ENCODE measurements at places on chromosomes 16 and 17.

DNA sequence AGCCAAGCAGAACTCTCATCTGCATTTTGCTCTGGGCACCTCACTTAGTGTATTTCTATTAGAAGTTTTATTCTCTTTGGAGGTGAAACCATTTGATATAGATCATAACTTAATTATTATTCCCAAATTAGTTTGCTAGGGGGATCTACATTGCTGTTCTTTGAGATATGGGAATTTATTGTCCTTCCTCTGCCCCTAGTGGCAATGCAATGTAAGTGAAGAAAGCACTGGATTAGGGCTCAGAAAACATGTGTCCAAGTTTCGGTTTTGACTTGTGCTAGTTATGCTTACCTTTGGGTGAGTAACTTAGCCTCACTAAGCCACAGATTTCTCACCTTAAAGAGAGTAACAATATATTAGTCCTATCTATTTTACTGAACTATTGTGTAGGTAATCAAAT is 2.9 kb downstream of the KRT39 start:
- DNase-seq: no peak

DNA sequence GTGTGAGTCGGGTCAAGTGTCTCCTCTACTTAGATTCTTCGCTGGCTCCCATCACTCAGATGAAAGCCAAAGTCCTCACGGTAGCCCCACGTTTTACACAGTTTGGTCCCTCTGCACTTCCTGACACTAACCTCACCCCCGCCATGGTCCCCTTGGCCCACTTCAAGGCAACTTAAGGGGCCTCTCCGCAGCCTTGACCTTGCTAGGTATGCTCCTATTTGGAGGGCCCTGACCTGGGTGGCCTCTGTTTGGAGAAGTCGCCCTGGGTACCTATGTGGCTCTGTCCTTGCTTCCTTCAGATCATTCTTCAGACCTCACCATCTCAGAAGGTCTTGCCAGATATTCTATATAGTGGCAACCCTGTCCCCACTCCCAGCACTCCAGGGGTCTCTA is 110.2 kb downstream of the SOCS1 start:
- no peak for DNase-seq

- DNase-seq: no peak
Observed at GRCh38 chr16:89009343-89010209, 32.6 kb upstream of the CBFA2T3 start.

- no peak for DNase-seq
Observed at GRCh38 chr16:85192238-85193114, 80.2 kb upstream of the CIBAR2 start.

GRCh38 chr17:57670769-57671569 is 74.1 kb downstream of the CCDC182 start:
- DNase-seq: no peak

DNA sequence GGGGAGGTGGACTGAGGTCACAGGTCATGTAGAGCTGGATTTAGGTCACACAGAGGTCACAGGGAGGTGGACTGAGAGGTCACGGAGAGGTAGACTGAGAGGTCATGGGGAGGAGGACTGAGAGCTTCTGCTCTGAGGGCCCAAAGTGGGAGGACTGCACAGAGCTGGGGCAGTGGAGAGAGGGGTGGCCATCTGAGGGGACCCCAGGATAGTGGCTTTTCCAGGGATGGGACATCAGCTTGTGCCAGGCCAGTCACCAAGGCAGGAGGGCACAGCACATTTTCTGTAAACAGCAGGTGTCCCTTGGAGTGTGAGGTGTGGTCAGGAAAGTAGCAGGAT is 26.1 kb upstream of the JPT2 start:
- DNase-seq: no peak

DNA sequence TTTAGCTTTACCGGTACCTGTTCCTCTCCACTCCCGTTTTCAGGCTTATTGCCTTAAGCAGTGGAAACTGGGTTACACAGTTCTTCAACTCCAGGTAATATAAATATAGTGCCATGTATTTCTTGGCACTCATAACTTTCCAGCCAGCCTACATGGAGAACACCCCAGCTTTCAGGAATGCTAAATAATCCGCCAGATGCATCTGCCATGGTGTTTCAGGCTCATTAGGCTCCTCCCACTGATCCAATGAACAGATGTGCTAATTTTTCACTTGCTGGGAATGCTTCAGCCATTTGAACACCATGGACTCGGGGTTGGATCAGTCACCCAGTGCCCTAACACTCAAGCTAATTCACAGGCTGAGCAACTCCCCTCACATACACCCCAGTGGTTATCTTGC is 4.6 kb downstream of the ANKFN1 start:
- no peak for DNase-seq

DNA sequence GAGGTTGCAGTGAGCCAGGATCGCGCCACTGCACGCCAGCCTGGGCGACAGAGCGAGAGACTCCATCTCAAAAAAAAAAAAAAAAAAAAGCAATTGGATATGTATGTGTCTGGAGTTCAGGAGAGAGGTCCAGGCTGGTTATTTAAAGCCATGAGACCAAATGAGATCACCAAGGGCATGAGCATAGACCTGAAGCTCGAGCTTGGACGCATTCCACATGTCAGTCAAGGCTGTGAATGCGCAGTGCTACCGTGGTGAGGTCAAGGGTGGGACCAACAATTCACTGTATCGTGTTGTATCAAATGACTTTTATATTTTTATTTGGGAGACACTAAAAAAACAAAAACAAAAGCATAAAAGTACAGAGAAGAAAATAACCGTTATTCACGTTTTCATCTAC is 29.1 kb upstream of the SPNS2 start:
- DNase-seq: no peak

DNA sequence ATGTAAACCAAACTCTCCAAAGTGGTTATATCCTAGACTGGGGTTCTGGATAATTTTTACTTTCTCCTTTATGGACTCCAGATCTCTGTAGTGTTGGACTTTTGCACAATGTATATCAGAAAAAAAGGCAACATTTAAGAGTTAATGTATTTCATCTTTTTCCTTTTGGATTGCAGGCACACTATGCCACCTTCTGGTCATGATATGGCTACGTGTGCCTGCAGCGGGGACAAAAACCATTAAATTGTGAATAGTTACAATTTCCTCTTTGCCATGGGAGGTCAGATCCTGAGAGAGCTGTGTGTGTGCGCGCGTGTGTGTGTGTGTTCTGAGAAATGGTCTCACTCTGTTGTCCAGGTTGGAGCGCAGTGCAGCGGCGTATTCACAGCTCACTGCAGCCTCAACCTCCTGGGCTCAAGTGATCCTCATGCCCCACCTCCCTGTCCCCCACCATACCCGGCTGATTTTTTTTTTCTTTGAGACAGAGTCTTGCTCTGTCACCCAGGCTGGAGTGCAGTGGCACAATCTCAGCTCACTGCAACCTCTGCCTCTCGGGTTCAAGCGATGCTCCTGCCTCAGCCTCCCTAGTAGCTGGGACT is 4.3 kb upstream of the SGF29 start:
- DNase-seq: no peak

GRCh38 chr16:50466170-50466569 is 82.0 kb upstream of the NKD1 start:
- no peak for DNase-seq

DNA sequence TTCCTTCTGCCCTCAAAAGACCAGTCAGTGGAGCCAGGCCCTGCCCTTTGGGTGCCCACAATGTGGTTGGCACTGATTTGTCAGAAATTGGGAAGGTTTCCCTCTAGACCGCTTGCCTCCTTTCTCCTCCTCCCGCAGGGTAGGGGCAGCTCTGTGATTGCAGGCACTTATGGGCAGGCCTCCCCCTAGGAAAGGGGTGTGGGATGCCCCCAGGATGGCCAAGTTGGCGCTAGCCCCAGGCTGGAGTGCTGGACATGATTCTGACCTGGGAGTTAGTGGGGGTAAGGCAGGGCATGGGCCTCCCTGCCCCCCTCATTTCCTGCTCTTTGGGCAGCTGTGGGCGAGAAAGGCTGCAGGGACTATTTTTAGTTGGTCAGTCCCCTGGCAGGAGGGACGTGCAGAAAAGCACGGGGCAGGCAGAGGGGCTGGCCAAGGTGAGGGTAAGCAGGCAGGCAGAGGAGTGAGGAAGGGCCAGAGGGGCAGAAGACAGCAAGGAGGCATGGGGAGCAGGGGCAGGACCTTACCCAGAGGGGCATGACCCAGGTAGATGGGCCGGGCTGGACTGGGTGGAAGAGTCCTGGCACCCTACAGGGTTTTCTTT is 3.3 kb downstream of the RARA start:
- no peak for DNase-seq

- DNase-seq: no peak
Observed at GRCh38 chr17:16135461-16135860, 79.9 kb downstream of the NCOR1 start.

GRCh38 chr16:22181843-22182242 is 19.5 kb downstream of the SDR42E2 start:
- DNase-seq: no peak

- no peak for DNase-seq
Observed at GRCh38 chr17:61349350-61349749, 50.3 kb upstream of the TBX2 start.

- DNase-seq: no peak
Observed at GRCh38 chr17:49779739-49780231, 8.7 kb upstream of the KAT7 start.

GRCh38 chr17:14616528-14616927 is 315.6 kb downstream of the HS3ST3B1 start:
- no peak for DNase-seq

GRCh38 chr16:55297062-55297909 is 26.7 kb upstream of the IRX6 start:
- DNase-seq: no peak

DNA sequence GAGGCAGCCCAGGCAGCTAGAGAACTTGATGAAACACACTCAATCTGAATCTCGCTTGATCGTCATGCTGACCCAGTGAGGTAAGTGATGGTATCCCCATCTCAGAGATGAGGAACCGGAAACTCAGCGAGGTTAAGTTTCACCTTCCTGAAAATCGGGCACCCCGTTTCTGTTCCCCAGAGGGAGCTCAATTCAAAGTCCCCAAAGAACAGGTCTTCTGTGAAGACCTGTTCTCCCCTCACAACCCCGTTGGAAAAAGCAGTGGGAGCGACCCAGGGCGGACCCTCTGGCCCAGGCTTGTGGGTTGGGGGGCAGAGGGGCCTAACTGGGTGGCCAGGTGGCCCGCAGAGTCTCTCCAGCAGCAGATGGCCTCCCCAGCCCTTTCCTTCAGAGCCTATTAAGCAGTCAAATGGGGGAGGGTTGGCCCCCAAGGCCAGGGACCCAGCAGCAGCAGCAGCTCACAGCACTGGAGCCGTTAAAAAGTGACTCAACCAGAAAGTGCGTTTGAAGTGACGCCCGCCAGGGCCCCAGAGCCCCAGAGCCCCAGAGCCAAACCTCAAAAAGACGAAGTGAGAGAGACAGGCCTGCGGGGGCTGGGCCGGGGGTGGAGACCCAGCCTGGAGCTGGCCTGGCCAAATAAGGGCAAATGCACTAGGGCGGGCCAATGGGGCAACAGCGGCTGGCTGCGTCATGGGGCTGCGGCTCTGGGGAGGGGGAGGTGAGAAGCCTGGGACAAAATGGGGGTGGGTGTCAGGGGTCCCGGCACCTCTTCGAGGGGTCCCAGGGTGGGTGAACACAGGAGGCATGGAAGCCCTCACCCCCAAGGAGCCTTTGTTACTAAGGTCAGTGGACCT is 9.2 kb upstream of the TSPOAP1 start:
- DNase-seq: no peak

DNA sequence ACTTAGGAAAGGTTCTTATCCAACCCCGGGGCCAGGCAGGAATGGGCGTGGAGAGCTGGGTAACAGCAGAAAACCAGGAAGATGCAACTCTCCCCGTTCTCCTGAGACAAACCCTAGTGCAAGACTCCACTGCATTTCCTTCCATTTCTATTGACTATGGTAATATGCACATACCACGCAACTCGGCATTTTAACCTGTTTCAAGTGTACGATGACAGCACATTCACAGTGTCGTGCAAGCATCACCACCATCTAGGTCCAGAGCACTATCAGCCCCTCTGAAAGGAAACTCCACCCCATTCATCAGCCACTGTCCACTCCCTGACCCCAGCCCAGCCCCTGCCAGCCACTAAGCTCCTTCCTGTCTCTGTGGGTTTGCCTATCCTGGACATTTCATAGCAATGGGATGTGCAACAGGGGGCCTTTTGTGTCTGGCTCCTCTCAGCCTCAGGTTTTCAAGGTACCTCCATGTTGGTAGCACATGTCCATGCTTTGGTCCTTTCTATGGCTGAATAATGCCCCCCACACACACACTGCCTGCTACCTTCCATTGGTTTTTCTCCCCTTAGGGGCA is 441.9 kb downstream of the SOX9 start:
- no peak for DNase-seq

DNA sequence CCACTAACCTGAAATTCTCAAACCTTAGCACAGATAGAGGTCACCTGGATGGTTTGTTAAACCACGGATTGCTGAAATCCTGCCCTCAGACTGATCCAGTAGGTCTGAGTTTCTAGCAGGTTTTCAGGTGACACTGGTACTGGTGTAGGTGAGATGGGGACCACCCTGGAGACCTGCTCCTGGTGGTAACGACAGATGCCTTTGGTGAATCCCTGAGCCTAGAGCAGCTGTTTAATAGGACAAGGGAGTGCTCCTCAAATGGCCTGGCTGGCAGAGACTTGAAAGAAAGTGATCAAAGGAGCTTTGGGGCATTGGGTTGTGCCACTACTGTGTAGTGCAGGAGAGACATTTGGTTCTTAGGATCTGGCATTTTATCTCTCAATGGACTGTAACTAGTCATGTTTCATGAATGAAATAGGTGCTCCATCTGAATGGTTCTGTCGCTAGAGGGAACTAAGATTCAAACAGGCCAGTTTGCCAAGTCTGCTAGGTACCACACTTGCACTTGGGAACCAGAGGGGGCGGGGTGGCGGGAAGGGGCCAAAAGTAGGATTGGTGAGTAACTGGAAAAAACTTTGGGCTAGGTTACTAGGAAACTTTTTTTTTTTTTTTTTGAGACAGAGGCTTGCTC is 2.9 kb upstream of the IFI35 start:
- DNase-seq: no peak
